Spleen (tissue), 13 donors: ENCODE measurements at places on chromosomes 16 and 17. TPM values are rescaled to one million over a fixed set of nuclear protein-coding genes. Genes with fewer than 3 reads are reported as not detected.

The KRTAP1-5 gene
- total RNA-seq = not detected

The PITPNM3 gene
- total RNA-seq = 131 TPM

The SNF8 gene
- total RNA-seq = 61.6 TPM

The CDH15 gene
- total RNA-seq = 1.7 TPM

The KAT2A gene
- 51.1 TPM for total RNA-seq

The ABCA6 gene
- 22.8 TPM for total RNA-seq

The SCGB1C2 gene
- total RNA-seq = not detected

The GJC1 gene
- total RNA-seq = 1.1 TPM

The STX1B gene
- 1.7 TPM for total RNA-seq

The ABCC6 gene
- 0.42 TPM for total RNA-seq

The KRTAP3-2 gene
- not detected for total RNA-seq

The TNK1 gene
- 4.2 TPM for total RNA-seq

The KRT28 gene
- total RNA-seq = not detected

The SOX15 gene
- not detected for total RNA-seq

The KLHL10 gene
- not detected for total RNA-seq

The MED13 gene
- 75.1 TPM for total RNA-seq

The KRTAP2-1 gene
- not detected for total RNA-seq

The MYH11 gene
- total RNA-seq = 127 TPM

The MEIOB gene
- total RNA-seq = not detected

The C16orf89 gene
- 2.4 TPM for total RNA-seq

The NME1 gene
- total RNA-seq = 38.2 TPM

The TP53TG3B gene
- not detected for total RNA-seq

The GAN gene
- 6.5 TPM for total RNA-seq

The ASPHD1 gene
- total RNA-seq = 0.51 TPM

The IL17C gene
- 1.2 TPM for total RNA-seq

The SMURF2 gene
- total RNA-seq = 33.3 TPM

The C17orf113 gene
- total RNA-seq = 1.1 TPM

The SLC38A8 gene
- not detected for total RNA-seq

The TNP2 gene
- not detected for total RNA-seq

The TBC1D3 gene
- not detected for total RNA-seq

The POLDIP2 gene
- 48.0 TPM for total RNA-seq

The PSME3IP1 gene
- total RNA-seq = 128 TPM

The CETP gene
- 34.2 TPM for total RNA-seq

The CCL15 gene
- not detected for total RNA-seq

The HSD17B1 gene
- total RNA-seq = 0.69 TPM

The TNFRSF17 gene
- 4.8 TPM for total RNA-seq

The CCDC92B gene
- total RNA-seq = 0.24 TPM

The TPSB2 gene
- total RNA-seq = 1.1 TPM

The PRR14 gene
- 66.2 TPM for total RNA-seq

The CES1 gene
- 11.7 TPM for total RNA-seq

The SLFN14 gene
- 1.5 TPM for total RNA-seq
